NCI-H187 (cell line): ENCODE measurements at places on chromosomes 12 and 14.
A peak's percentile ranks its signal among the peaks of the same experiment; 100 is the strongest.

GRCh38 chr12:54036620-54037359 is 3.9 kb downstream of the HOXC5 start:
- peak; percentile 79 for DNase-seq

- DNase-seq: no peak
Observed at GRCh38 chr14:103130965-103131364, 7.7 kb downstream of the TNFAIP2 start.

DNA sequence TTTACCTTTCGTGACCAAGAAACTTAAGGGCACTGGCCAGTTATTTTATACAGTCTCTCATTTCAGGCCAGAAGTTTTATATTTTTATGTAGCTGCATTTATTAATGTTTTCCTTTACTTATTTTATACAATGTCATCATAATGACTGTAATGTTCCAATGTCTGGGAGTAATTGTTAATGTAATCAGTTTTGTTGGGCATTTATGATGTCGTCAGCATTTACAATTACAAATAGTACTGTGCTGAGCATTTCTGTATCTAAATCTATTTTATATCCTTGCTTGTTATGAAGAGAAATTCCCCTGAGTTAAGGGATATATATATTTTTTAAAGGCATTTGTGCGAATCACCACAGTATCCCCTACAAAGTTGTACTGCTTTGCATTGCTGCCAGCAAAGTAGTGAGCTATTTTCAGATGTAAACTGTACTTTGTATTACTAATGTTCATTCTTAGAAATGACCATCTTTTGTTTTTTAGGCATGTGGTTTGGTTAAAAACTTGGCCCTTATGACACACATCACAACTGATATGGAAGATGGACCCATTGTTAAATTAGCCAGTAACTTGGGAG is 74.4 kb downstream of the POLR3B start:
- no peak for DNase-seq

- DNase-seq: peak; percentile 31
Observed at GRCh38 chr12:54300732-54301427, at the start of gene NFE2. NFE2 (minus strand) TSS chr12:54301015; CDS start chr12:54295248, 5,767 bp downstream.

GRCh38 chr12:100234591-100235304 is 32.1 kb downstream of the DEPDC4 start:
- peak; percentile 12 for DNase-seq

DNA sequence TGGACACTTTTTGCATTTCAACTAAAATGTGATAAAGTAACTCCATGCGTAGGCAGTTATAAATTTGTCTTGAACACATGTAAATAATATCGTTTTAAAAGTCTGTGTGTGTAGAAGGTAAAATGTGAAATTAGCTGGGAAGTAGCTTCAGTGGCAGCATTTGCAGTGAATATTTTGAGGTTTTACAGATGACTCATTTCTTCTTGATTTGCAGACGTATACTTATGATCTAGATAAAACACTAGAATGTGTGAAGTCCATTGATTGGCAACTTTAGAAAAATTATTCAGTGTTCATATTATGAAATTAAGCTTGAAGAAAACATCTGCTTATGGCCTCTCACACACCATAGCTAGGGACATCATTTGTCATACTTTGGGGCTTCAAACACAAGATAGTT is 788.6 kb upstream of the NOVA1 start:
- no peak for DNase-seq
